ENCODE measurements at places on chromosomes 16 and 17.

DNA sequence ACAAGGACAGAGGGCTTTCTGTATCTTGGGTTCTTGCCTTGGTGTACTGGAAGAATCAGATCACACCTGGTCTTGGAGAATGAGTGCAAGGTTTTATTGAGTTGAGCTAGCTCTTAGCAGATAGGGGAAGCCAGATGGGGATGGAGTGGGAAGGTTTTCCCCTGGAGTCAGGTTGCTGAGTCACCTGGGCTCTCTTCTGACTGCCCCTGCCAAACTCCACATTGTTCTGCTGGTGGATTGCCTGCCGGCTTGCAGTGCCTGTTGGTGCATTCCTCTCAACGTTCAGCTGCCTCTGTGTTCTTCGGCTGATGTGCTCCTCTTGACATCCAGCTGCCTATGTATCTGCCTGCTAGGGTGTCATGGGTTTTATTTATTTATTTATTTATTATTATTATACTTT is 1431.1 kb downstream of the CDH8 start:
- no peak for DNase-seq

- DNase-seq = no peak
These were observed 115.7 kb downstream of the MRM1 start for GRCh38 chr17:36717088-36717487.

DNA sequence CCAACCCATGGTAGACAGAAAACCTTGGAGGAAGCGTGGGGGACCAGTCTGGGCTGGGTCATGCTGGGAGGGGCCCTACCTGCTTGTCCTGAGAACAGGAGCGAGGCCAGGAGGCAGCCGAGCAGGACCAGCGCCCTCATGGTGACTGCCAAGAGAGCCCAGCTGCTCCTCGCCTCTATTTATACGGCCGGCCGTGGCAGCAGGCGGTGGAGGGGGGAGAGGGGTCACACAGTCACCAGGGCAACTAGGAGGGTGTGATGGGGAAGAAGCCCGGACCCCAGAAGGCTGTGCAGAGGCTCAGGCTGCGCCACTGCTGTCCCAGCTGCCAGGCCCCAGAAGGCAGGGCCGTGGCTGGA is at the start of gene SRL:
TSS of gene SRL (minus strand) at position 153 of the 356 bp plus-strand sequence. CDS start at position 140, 13 bp downstream.
- DNase-seq = no peak

GRCh38 chr16:89246383-89246902 is 28.9 kb downstream of the ZNF778 start:
- DNase-seq = no peak

GRCh38 chr16:27429330-27429871 is 27.4 kb downstream of the IL21R start:
- DNase-seq = no peak

GRCh38 chr17:28643983-28644786 is 773 bp downstream of the BLTP2 start:
- DNase-seq = peak; percentile 82

DNA sequence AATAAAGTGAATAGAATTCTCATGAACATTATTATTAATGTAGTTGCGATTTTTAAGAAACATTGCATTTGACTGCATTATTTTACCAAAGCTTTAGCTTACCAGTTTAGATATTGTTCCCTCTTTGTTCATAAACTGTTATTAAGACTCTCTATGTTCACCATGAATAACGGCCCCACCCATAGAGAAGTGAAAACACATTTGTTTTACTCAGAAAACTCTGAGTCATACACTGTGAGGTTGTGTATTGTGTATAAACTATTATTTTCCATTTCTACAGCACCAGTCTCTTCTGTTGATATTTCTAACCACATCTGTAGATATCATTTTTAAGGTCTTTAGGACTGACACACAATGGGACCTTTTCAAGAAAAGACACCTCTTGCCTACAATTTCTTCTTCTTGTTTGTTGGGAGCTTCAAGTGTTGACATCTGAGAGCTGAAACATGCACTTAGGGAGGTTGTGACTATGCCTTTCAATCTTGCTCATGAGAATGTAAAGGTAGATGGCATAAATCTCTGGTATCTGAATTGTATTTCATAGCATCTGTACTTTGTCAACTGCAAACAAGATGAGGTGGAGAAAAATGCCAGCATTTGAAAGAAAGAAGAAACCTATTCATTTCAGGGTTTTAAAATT is 252.9 kb upstream of the CDH8 start:
- no peak for DNase-seq

DNA sequence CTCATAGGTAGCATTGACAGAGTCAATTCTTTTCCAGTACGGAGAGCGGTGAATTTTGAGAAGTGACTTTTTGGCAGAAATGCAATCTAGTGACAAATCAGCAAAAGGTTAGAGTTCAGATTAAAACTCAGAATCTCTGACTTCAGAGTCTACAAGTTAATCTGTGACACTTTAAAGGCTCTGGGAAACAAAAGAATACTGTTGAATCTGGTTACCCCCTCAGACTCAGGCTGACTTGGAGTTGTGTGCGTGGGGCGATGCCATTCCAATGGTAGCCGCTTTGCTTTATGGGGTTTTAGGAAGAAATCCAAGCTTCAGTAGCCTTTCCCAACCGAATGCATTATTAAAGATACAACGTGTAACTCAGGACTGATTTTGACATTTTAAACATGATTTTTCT is 118.2 kb downstream of the CDH13 start:
- no peak for DNase-seq

DNA sequence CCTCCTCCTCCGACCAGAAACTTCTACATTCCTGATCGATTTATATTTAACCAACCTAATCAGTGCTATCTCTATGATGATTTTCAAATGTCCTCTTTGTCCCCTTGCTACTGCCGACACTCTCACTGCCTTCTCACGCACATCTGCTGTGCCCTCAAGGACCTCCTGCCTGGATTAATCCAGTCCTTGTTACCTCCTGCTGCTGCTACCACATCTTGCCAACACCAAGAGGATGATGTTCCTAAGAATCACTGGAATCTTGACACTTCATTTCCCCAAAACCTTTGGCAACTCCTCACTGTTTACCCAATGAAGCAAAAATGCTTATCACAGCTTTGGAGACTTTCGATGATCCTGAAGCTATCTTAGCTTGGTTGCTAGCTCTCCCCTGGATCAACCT is 287.3 kb upstream of the AXIN2 start:
- DNase-seq = no peak

DNA sequence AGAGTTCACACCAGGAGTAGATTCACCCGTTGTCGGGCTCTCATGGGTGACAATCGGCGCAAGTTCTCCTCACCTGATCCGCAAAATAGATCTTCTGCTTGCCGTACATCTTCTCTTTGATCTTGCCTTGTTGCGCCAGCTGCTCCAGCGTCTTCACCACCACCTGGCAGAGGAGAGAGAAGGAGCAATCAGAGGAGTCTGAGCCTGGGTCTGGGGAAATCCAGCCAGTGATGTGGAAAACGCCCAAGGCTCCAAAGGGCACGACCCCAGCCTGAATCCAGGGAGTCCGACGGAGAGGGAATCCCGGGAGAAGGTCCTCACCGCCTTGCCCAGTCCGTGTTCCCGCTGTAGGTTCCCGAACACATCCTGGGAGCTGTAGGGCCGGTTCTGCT is 393 bp downstream of the PSMC3IP start:
- DNase-seq = no peak

DNA sequence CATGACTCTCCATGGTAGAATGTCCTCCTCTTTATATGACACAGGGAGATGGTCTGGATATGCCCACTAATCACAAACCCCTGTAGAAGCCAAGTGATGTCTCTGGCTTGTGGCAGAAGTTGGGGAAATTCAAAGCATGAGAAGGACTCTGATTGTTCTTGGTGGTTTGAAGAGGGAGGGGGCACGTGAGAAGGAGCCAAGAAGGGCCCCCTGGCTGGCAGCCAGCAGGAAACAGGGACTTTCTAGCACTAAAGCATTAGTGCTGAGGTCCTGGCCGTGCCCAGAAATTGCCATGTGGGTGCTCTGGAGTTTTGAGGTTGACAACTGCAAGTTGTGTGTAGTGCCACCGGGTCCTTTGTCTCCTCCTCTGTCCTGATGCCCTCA is 199.9 kb downstream of the LGALS9B start:
- DNase-seq = no peak

- no peak for DNase-seq
These were observed 18.7 kb upstream of the ANKRD40CL start for GRCh38 chr17:50785946-50786570.

DNA sequence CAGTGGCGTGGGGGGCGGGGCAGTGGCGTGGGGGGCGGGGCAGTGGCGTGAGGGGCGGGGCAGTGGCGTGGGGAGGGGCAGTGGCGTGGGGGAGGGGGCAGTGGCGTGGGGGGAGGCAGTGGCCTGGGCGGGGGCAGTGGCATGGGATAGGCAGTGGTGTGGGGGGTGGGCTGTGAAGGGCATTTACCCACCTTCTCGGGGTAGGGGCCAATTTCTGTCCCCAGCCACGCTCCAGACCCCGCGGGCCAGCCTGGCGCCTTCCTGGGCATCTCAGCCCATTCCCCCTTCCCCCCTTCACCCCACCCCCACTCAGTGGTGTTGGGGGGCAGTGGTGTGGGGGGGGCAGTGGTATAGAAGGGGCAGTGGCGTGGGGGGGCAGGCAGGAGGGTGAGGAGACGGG is 92.7 kb downstream of the LITAF start:
- DNase-seq = no peak

DNA sequence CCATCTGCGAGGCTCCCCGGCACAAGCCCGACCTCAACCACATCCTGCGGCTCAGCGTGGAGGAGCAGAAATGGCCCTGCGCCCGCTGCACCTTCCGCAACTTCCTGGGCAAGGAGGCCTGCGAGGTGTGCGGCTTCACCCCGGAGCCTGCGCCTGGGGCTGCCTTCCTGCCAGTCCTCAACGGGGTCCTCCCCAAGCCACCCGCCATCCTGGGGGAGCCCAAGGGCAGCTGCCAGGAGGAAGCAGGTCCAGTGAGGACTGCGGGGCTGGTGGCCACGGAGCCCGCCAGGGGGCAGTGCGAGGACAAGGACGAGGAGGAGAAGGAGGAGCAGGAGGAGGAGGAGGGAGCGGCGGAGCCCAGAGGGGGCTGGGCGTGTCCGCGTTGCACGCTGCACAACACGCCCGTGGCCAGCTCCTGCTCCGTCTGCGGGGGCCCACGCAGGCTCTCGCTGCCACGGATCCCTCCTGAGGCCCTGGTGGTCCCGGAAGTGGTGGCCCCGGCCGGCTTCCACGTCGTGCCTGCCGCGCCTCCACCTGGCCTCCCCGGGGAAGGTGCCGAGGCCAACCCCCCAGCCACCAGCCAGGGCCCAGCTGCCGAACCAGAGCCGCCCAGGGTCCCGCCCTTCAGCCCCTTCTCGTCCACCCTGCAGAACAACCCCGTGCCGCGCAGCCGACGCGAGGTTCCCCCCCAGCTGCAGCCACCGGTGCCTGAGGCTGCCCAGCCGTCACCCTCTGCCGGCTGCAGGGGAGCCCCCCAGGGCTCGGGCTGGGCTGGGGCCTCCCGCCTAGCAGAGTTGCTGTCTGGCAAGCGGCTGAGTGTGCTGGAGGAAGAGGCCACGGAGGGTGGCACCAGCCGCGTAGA is 13.1 kb upstream of the PRR35 start:
- DNase-seq = peak; percentile 95

- no peak for DNase-seq
These were observed 120.9 kb upstream of the CDC42EP4 start for GRCh38 chr17:73432624-73433190.

DNA sequence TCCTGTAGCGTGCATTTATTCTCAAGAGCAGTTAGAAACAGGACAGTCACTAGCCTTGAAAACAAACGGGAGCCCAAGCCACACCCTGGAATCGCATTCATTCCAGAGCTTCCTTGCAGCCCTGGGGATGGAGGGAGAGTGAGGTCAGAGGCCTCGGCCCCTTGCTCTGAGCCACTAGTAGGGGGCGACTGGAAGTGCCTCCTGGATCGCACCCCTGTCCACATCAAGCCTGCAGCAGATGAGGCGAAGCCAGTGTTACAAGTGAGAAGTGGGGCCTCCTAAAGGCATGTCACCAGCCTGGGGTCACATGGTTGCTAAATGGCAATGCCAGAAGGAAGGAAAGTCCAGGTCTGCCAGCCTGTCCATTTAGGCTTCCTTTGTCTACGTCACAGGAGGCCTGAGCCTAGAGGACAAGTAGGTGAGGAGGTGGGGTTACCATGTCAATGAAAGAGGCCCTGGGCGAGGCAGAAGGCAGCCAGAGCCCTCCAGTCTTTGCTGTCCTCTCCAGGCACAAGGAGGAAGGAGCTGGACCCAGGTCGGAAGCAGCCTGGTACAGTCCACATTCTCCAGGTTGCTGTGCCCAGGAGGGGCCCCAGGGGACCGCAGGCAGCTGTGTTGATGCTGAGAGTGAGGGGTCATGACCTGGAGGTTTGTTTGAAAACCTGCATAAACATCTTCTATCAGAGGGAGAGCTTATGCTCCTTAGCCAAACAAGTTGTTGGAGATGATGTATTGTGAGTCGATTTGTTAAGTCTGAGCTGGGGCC is 3.0 kb upstream of the RCVRN start:
- no peak for DNase-seq

DNA sequence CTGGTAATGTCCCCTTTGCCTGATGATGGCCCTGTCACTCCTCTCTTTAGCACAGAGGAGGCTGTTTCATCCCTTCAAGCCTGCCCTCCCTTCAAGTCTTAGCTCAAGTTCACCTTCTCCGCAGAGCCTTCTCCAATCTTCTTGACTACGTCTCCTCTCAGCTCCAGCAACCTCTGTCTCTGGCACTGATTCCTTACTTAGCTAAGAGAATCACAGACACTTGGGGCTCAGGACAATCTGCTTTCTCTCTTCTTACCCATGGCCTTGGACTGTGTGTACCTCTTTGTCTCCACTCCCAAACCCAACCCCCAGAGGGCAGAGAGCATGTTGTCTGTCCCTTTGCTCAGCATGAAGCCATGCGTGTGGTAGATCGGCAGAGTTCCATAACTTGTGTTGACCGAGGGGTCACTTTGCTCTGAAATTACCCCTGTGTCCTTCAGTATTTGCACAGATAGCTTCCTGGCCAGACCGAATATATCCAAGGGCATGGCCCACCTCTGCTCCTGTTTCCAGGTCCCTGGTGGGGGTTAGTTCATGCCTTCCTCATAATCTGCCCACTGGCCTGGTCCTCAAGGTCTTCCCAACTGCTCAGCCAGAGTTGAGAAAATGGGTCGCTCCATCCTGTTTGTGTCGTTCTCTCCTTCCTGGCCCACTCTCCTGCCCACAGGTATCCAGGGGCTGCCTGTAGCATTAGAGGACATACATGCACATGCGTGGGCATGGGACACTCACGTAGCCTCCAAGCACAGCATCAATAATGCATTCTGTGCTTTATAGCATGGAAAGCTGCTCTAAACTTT is 41.6 kb downstream of the MAPT start:
- no peak for DNase-seq
